ENCODE measurements at places on chromosomes 7 and 10. TPM values are rescaled to one million over a fixed set of nuclear protein-coding genes. Genes with fewer than 3 reads are reported as not detected.

Gene GFRA1
- not detected for total RNA-seq

Gene YKT6
- total RNA-seq = 147 TPM

GRCh38 chr10:70809011-70809611, 6.6 kb upstream of the SGPL1 start:
- peak; percentile 85 for DNase-seq

GRCh38 chr10:5443429-5443828, 31.1 kb downstream of the NET1 start:
- DNase-seq = no peak

Gene PCGF6
- 8.8 TPM for total RNA-seq

All from PC-3 (cell line).